ENCODE measurements at places on chromosomes 7 and 10.

- DNase-seq = no peak
Measured at GRCh38 chr7:4144811-4145510, 537.1 kb upstream of the FOXK1 start.

DNA sequence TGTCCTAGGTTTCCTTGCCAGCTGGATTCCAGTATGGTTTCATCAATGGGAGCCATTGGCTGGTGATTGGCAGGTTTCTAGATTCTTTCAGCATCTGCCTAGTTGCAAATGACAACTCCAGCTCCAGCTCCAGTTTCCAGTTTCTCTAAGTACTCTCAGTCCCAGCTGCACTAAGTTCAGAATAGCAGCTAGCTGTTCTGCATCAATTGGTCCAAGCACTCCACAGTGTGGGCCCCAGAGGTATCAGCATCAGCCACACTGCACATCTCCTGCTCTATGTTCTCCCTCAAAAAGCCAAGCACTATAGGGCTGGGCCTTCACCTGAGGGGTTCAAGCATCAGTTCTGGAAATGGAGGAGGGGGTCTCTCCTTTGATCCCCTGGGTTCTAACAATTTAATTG is 143.4 kb downstream of the VPS50 start:
- no peak for DNase-seq

DNA sequence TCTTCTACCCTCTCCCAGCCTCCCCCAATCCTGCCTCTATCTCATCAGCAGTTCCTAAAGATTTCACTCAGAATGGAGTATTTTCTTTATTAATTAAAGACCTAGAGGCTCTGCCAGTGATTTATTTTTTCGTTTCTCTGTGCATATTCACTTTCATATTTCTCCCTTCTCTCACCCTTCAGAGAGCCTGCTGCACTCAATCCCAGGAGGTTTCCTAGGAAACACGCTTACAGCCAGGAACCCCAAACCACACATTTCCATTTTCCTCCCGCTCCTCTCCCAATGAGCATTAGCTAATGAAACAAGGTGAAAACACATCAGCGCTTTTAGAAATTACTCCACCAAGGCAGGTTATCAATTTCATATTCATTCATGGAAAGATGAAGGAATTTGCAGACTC is 180.2 kb downstream of the FRMD4A start:
- DNase-seq = no peak

DNA sequence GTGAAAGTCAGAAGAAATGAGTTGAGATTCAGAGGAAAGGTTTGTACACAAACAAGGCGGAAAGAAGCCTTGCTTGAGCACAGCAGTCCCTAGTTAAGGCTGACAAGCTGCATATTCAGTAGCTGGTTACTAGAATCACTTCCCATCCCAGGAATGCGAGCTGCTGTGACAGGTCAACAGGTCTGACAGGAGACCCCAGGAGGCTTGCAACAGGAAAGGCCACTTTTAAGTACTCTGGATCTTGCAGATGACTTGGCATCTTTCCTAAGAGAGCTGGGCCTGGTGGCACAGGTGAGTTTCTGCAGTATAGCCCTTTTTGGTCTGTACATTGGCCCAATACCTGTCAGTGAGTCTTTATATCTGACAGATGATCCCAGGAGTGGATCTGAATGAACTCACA is 35.7 kb upstream of the UNC5B start:
- DNase-seq = no peak

DNA sequence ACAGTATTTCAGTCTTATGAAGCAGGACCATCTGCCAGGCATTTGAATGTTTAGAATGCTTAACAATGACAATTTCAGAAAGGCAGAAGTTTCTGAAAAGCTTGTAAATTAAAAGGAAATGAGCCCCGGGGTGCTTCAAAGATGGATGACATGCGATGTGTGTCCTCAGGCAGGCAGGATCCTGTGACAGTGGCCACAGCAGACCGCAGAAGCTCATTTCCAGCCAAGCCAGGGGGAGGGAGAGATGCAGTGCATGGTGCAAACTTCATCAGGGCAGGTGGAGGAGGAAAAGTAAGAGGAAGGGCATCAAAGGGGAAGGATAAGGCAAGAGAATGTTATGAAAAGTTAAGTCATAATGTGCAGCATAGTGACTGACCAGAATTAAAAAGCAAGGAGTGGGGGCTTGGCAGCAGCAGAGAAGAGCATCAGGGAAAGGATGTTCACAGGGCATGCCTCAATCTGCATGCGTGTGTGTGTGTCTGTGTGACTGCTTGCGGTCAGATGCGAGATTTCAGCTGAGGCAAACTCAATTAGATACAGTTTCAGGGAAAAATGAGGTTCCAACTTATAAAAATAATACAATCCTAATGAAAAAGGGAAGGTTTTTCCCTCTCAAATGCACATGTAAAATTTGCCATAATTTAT is 173.7 kb downstream of the COBL start:
- DNase-seq = no peak

DNA sequence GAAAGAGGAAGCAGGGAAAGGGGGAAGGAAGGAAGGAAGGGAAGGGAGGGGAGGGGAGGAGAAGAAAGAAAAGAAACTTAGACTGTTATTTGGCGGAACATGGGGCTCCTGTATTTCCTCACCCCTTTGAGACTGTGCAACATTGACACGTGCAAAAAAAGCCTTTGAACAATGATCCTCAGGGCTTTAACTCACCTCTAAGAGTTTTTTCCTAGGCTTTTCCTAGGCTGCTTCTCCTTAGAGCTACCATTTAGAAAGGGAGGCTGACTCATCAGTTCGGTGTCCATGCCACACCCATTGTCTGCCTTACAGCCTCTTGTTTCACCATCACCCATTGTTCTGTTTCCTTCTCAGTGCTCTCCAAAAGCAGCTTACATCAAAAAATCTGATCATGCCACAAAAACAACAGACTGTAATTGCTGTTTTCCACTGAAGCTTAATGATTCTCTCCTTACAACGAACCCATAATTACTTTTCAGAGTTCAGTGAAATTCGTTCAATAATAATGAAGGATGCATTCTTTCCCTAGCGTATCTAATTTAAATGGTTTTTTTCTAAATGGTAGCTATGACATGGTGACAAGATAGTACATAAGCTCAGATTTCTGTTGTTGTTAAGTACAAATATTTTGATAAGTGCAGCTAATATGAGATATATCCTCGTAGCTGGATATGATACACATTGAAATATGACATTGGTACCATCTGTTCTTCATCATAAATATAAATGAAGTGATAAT is 90.8 kb downstream of the PRLHR start:
- peak; percentile 64 for DNase-seq
